ENCODE measurements at places on chromosomes 6 and 20.

DNA sequence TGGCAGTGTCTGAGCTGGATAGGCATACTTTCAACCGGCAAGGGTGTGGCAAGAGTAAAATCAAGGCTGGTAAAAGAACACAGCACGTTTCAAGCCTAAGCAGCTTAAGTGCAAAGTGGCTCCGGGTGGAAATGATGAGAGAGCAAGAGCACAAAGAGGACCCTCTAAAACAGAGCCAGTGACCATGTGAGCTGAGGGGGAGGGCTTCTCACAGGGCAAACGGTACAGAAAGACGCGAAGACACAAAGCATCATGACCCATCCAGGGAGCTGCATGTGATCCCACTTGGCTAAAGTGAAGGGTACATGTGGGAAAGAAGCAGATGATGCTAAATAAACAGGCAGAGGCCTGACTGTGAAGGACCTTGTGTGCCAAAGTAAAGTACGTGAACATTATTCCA, 25.7 kb downstream of the FKBP5 start:
- no peak for DNase-seq

DNA sequence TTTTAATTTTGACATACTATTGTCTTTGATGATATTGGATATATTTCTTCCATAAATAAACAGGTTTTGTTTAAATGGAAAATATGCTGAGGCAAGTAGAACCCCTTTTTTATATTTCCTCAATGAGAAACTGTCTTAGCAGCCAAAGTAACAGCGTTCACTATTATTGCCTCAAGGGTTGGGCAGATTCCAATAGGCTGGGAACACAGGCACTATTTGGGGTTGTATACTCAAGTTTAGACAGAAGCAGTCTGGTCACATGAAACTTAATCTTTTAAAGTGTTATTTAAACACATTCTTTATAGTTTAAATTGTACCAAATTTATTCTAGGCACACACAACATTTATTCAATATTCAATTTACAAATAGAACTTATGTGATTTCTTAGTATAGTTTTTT, 520.2 kb downstream of the EYS start:
- no peak for DNase-seq

DNA sequence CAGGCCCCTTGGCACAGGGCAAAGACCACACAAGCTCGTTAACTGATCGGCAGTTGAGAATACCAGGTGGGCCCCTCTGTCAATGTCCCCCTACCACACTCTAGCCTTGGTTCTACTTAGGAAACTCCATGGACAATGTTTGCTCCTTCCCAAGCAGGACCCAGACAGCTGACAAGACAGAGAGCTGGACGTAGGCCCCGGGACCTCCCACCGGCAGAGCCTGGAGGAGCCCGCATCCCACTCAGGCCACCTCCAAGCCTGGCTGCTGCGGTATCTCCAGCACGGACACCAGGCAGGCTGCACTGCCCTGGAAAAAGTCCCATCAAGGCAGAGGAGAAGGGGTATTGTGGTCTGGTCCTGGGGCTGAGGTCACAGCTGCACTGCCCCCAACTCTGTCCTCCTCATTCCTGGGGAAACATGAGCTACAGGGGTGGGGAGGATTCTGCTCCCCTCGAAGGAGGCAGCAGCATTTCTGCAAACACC, 6.2 kb upstream of the GRM4 start:
- DNase-seq = no peak

DNA sequence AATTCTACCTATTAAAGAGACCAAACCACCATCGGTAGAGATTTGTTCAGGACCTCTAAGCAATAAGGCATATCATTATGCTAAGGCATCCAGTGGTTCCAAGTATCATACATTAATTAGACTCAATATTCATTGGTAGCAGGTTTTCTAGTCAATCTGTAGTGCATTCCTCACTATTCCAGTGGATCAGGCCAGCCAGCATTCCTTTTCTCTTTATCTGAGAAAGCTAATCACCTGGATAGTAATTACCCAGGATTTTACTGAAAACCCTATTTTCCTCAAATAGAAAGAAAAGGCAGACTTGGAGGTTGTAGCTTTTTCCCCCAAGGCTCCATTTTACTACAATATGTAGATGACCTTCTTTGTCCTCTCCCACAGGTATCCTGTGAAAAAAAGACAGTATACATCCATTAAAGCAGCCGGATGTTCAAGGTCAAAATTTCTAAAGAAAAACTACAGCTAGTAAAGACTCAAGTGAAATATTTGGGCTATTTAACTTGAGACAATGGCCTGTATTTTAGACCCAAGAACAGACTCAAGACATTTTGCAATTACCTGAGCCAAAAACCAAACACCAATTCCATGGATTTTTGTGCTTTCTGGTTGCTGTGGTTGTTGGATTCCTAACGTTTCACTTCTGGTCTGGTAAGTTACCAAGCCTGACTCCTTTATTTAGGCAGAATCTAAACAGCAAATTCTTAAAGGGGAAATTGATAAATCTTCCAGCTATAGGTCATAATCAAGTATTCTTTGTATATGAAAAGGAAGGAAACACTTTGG, 149.1 kb upstream of the MOCS1 start:
- DNase-seq = no peak

DNA sequence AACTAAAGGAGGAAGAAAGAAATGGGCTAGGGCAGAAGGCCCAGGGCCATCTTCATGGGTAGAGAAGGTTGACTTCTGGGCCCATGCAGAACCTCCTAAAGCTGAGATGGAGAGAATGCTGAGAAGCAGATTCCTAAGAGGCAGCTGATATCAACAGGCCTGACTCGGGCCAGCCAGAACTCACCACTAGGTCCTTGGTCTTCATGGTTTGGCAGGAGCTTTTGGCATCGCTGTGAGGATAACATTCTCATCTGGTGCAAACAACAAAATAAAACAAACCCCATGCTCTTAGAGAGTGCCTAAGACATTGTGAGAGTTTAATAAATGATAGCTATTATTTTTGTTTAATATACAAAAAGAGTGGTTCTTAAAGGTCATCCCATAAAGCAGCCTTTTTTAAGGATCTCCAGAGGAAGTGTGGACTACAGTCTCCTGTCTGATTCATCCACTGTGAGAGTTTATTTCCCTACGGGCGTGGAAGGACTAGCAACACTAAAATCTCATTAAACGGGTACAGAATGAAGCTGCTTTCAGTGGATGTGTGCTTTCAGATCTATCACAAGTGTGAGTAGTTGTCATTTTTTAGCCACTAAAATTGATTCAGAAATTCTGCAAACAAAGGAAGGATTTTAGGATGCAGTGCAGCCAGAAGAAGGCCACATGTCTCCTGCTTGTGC, 160.0 kb downstream of the PLCB4 start:
- no peak for DNase-seq

DNA sequence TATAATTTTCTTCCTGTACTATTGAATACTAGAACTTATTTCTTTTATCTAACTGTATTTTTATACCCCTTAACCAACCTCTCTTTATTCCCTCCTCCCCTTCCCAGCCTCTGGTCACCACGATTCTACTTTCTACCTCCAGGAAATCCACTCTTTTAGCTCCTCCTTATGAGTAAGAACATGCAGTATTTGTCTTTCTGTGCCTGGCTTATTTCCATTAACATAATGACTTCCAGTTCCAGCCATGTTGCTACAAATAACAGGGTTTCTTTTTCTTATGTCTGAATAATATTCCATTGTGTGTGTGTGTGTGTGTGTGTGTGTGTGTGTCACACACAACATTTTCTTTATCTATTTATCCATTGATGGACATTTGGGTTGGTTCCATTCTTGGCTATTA, 152.3 kb upstream of the OLIG3 start:
- no peak for DNase-seq

DNA sequence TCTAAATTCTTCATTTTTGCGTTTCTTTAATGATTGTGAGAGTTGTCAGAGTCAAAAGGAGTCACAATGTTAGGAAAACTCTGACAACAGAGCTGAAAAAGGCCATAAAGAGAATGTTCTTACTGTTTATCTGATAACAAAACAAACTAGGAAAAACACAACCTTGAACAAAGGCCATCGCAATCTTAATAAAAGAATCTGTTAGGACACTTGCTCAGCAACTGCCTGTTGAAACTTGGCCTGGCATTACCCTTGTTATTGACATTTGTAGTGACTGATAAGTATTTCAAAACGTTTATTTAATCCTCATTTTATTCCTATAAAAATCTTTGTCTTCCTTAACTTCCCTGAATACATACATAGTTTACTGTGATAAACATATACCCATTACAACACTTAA, 15.7 kb downstream of the GSTA1 start:
- no peak for DNase-seq

DNA sequence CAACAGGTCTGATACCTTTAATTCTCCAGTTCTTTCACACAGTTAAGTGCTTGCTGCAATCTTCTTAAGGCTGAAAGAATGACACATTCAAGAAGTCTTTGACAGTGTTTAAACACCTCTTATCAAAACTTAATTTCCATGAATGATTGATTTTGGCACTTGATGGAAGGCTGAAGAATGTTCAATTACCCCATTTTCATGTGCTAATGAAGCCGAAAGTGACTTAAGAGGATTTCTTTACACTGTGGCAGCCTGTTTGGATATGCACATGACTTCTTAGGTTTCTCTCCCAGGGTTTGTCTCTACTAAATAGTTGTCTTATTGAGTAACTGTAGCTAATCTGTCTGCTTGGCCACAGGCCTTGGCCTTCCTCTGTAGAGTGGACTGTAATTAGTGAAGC, 81.1 kb upstream of the PRDM1 start:
- DNase-seq = no peak

GRCh38 chr6:150291968-150292710, 76.7 kb upstream of the IYD start:
- no peak for DNase-seq

DNA sequence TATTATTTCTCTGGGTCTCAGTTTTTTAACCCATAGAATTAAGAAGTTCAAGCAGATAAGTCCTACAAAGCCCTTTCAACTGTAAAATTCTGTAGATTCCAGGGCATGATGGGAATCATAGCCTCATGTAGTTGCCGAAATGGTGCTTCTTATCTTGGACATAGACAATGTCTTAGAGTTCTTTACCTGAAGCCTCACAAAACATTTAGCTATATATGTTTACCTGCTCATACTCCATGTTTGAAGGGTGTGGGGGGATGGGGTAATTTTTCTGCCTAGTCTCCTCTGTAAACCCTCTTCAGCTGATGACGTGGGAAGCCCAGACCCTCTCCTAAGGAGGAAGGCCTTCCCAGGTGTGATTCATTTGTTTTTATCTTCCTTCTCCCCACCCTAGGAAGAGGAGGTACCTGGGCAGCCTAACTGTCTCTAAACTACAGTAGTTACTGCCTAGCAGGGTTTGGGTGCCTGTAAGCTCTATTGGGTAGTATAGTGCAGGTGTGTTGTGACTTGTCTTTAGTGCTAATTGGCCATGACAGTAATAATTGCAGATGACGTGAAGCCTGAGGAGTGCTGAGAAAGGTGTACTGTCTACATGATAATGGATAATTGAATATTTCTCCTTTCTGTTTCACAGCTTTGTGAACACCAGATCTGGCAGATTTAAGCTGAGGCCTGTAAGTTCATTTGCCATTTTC, 230.8 kb downstream of the TFAP2B start:
- DNase-seq = no peak

GRCh38 chr20:47998736-47999135, 213.5 kb upstream of the SULF2 start:
- DNase-seq = no peak

DNA sequence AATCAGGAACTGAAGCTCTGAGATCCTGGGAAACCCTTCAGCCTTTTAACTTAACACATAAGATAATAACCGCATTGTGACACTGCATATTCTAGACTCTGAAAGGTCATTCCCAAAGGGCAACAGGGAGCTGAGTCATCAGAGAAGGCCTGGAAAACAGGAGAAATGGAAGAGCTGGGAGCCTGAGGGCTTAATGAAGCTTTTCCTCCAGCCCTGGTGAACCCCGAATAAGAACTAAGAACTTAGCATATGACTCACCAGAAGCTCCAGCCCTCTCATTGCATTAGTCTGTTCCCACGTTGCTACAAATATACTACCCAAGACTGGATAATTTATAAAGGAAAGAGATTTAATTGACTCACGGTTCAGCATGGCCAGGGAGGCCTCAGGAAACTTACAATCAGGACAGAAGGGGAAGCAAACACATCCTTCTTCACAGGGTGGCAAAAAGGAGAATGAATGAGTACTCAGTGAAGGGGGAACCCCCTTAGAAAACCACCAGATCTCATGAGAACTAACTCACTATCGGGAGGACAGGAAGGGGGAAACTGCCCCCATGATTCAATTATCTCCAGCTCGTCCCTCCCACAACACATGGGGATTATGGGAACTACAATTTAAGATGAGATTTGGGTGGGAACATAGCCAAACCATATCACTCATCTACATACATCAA, 648.5 kb downstream of the TFAP2A start:
- no peak for DNase-seq

DNA sequence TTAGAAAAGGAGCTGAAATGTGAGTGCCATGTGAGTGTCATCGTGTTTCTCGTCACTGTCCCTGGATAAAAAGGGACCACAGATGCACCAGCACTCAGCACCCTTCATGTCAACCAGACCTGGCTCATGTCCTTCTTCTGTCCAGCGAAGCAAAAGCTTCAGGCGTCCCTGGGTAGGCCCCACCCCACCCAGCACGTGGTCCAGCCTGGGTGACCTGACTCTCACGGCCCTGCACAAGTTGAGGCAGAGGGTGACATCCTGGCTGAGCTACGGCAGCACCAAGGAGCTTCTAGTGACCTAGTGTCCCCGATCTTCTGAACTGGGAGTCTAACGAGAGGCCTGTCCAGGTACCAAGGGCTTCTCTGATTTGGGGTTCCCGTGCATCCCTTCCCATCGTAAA, 37.8 kb downstream of the PSMG4 start:
- DNase-seq = no peak

DNA sequence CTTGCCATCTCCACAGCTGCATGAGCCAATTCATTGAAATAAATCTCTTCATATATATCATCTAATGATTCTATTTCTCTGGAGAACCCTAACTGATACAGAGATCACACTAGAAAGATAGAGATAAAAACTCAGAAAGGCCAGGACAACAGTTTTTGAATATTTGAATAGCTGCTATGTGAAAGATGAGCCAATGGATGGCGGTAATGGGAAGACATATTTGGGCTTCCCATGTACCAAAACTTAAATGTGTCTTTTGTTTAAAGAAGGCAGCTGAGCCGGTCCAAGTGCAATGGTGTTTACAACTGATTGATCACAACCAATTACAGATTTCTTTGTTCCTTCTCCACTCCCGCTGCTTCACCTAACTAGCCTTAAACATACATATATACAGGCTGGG, 35.1 kb downstream of the SGK1 start:
- no peak for DNase-seq

- no peak for DNase-seq
Measured at GRCh38 chr6:116482780-116483179, 21.6 kb downstream of the CALHM6 start.

DNA sequence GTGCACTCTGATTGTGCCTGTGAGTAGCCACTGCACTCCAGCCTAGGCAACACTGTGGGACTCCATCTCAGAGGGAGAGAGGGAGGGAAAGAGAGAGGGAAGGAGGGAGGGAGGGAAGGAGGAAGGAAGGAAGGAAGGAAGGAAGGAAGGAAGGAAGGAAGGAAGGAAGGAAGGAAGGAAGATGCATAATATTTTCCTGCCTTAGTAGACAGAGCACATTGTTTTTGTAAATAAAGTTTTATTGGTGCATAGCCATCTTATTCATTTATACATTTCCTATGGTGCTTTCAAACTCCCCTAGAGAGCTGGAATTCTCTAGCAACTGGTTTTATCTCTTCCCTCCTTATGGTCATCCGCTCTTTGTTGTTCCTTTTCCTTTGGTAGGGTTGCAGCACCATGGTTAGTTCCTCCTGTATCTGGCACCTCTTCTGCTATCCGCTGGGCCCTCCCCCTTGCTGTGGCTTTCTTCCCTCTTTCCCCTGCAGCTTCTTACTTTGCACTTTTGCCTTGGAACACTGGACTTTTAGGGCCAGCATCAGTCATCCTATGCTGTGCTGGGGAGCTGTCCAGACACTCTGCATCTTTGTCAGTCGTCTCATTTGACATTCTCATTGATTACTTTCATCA, 20.2 kb downstream of the GPR6 start:
- no peak for DNase-seq
